Tongue (tissue), 3 donors: ENCODE measurements at places on chromosomes 11 and 22. TPM values are rescaled to one million over a fixed set of nuclear protein-coding genes. Genes with fewer than 3 reads are reported as not detected.

The HORMAD2 gene
- total RNA-seq: not detected

The MGAT3 gene
- total RNA-seq: 2.9 TPM

The PGA5 gene
- total RNA-seq: not detected

The ANO9 gene
- 2.1 TPM for total RNA-seq

DNA sequence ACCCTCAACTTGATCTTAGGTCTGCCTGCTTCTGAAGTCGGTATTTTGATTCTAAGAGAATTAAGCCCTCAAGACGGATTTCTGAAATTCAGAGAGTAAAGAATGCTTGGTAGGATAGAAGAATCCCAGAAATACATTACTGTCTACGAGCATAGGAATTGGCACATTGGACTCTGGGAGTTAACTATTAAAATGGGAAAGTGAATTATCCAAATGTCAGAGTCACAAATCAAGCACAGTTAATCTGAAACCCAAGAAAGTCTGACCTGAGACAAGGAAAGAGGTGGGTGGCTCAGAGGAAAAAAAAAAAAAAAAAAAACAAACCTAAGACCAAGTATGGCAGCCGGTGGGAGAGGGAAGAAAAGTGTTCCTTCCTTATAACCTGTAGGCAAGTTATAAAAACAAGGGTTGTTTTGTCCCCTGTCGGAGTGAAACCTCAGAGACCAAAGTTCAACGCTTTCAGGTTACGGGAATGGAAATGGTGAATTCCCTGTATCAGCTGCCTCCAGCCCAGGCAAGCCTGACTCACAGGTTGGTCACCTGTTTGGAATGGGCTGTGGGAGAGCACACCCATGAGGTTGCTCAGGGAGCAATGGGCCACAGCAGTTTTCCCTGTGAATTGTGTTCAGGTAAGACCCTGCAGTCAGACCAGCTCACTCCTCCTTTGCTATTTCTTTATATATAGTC lies 139.0 kb downstream of the ETS1 start:
- no peak for DNase-seq

DNA sequence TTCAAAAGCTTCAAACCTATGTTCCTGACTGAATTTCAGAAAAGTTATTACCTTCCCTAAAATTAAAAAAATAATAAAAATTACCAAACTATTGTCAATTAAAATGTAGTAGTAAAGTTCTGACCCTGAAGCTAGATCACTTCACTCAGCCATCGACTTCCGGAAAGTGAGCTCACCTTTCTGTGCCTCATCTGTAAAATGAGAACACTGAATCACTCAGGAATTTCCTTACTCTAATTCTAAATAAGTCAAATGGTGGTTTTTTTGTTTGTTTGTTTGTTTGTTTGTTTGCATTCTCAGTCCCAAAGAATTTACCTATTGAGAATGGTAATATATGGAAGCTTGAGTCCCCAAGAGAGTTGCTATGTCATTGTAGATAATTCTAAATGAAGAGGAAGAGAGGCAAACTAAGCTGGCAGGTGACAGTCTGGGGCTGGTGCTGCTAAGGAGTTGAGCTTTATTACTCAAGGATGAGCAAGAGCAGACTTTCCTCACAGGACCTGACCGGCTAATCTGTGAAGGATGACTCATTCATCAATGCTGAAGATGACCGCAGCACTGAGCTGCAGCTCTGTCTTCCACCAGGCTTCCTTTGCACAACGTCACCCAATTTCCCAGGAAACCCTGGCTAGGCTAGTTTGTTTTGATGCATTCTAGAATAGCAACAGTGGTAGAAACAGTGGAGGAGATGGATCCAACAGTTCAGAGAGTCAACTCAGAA lies 248.8 kb downstream of the RAB38 start:
- DNase-seq: peak; percentile 1

DNA sequence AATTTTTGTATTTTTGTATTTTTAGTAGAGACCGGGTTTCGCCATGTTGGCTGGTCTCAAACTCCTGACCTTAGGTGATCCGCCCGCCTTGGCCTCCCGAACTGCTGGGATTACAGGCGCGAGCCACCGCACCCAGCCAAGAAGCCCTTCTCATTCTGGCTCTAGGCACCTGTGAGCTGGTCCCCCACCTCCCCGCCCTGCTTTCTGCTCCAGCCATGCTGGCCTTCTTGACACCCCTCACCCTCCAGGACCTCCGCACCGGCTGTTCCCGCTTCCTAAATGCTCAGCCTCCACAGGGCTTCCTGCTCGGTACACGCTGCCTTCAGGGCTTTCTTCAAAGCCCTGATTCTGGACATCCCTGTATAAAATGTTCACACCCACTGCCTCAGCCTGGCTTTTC lies 5.5 kb upstream of the FXYD2 start:
- no peak for DNase-seq

DNA sequence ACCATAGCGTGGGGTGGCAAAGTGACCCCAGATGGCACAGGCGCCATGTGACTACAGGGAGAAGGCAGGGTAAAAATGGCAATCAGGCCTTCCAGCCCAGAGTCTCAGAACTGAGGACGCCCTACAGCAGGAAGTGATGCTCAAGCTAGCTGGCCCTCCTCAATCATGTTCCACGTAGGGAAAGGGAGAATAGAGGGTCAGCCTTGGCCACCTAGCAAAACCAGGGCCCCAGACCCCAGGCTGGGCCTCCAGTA lies 978 bp upstream of the ANKRD13D start:
- no peak for DNase-seq

DNA sequence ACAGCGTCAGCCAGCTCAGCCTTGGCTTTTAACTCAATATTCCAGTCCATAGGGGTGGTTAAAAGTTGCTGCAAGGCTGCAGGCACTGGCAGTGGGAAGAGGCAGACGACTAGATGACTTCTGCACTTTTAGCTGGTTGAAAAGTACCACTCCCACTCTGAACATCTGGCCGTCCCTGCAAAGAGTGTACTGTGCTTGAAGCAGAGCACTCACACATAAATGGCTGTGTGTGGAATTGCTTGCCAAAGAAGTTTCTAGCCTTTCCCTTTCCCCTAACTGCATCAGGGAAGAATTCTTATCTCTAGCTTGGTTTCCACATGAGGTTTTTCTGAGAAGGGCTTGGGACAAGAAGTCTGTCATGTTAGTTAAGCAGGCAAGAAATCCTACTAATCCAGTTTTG lies 5.1 kb upstream of the PHLDB1 start:
- no peak for DNase-seq

GRCh38 chr11:45180848-45181192 lies 34.4 kb downstream of the PRDM11 start:
- peak; percentile 85 for DNase-seq

- no peak for DNase-seq
Measured at GRCh38 chr11:63901660-63902059, 15.3 kb downstream of the RCOR2 start.

DNA sequence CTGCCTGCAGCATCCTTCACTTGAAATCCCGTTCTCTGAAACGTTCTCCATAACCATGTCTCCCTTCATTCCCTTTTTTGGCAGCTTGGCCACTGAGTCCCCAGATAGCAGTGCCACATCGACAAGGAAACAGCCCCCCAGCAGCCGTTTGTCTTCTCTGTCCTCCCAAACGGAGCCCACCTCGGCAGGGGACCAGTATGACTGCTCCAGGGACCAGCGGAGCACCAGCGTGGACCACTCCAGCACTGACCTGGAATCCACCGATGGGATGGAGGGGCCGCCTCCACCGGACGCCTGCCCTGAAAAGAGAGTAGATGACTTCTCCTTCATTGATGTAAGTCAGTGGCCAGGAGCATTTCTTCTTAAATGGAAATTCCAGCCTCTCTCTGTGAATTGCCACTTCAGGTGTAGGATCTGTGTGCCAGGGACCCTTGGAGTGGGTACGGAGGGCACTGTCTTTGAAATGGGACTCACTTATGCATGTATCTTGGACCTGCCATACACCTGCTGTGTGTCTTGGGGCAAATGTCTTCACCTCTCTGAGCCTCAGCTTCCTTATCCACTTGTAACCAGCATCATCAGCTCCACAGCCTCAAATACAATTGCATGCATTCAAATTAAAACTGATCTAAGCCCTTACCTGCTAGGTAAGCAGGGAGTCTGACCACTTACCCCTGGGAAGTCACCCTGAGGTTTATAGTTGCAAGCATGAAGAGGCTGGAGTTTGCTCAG lies 25.3 kb upstream of the CRYBB3 start:
- no peak for DNase-seq

GRCh38 chr22:40463017-40463631 lies 92.7 kb downstream of the SGSM3 start:
- DNase-seq: no peak

- no peak for DNase-seq
Measured at GRCh38 chr22:28656181-28656580, 23.5 kb downstream of the TTC28 start.

- DNase-seq: no peak
Measured at GRCh38 chr22:46303347-46303965, 6.8 kb downstream of the GTSE1 start.

- no peak for DNase-seq
Measured at GRCh38 chr22:22196018-22196533, 48.5 kb upstream of the VPREB1 start.
